ENCODE measurements at places on chromosomes 1 and 21.

DNA sequence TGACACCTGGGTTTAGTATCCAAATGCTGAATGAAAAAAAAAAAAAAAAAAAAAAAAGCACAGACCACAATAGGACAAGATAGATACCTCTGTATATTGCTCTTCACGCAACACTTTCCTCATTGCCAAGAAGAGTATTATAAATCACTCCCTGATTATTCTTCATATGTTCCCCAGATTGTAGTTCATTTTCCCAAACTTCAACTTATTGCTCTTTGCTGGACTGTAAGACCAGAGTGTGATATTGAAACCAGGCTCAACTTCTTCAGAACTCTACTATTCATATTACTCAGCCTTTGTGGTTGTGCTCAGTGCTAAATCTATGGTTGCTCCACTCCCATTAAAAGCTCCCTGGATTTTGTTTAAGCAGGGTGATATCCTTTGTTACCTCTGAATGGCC lies 180.4 kb downstream of the NTMT2 start:
- DNase-seq = no peak

DNA sequence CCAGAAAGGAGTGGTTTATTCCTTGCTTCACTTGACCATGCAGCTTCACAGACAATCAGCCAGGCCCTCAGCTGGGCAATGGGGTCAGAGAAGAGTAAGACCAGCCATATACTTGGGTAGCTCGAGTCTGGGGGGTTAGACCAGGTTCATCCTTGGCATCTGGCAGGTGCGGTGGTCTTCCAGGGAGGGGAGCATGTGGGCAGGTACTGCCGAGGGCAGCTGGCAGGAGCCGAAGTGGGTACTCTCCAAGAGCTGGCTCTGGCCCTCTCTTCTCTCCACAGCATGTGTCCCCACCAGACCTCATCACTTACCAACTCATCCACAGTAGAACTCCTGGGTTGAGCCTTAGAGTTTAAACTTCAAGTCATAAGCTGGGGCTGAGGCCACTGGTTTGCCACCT lies 156.8 kb downstream of the FOXD2 start:
- DNase-seq = no peak

- DNase-seq = no peak
Observed at GRCh38 chr1:76090283-76091203, 16.0 kb downstream of the ST6GALNAC3 start.

- DNase-seq = no peak
Observed at GRCh38 chr1:221246067-221246466, 366.8 kb downstream of the HLX start.

GRCh38 chr1:245154429-245155271 lies at the start of gene KIF26B:
Gene KIF26B, plus strand, starts transcription at chr1:245154985. Its CDS starts 440 bp downstream, at chr1:245155425.
- peak; percentile 24 for DNase-seq

DNA sequence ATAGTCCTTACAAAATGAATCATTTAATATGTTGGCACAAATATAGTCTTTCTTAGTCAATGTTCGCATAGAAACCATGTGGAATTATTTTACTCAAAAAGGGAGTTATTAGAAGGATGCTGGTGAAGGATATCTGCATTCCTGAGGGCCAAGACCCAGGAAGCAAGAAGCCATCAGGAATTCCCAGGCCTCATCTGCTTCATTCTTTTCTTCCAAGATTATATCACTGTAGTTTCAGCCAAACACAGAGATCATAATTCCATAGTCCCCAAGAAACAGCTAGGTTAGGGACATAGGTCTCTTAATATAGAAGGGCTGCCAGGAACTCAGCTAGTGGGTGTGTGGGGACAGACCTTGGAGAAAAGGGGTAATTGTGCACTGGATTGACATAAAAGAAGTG lies 28.6 kb upstream of the DISC1 start:
- no peak for DNase-seq

DNA sequence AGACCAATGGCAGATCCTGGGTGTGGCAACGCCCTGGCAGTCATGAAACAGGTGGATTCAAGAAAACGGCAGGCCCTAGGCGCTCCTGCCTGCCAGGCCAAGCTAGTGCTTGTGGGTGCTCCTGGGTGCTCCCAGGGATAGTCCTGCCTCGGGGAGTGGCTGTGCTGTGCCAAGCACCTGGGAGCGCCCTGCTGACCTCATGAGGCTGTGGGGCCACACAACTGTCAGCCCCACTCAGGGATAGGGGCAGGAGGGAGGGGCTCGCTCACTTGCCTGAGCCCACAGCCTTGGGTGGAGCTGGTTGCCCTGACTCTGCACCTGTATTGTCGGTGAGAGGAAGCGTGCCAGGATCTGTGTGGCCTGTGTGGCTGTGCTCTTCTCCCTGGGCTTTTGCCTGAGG lies 9.4 kb downstream of the SNAP47 start:
- DNase-seq = no peak

All from bone marrow (tissue), 2 donors.